ENCODE measurements at places on chromosomes 3 and 15.

DNA sequence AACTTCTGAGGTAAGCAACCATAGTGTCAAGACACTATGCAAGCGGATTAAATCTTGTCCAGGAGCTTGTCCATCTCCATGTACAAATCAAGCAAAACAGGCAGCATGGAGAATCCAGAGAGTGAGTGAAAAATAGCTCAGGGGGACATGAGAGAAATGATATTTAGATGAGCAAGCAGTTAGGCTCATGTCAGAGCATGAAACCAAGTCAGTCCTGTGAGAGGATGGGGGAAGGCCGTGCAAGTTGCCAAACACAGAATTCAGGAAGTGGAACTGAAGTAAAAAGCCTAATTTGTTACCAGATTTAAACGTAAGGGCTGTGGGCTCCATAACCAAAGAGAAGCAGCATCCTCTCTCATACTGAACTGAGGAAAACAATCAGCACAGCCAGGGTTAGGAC is 995.9 kb downstream of the MCTP2 start:
- DNase-seq: no peak

DNA sequence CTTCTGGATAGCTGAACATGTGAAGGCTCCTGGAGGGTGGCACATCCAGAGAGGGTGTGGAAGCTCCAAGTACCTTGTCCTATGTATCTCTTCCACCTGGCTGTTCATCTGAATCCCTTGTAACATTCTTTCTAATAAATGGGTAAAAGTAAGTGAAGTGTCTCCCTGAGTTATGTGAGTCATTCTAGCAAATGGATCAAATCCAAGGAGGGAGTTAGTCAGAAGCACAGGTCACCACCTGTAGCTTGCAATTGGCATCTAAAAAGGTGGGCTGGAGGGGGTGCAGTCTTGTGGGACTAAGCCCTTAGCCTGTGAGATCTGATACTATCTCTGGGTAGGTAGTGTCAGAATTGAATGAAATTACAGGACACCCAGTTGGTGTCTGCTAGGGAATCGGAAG is 71.0 kb downstream of the WWTR1 start:
- no peak for DNase-seq

GRCh38 chr3:129609591-129610182 is 3.2 kb upstream of the PLXND1 start:
- no peak for DNase-seq

- peak; percentile 77 for DNase-seq
Observed at GRCh38 chr3:133661454-133662277, at the start of gene TOPBP1. TOPBP1 (minus strand) TSS chr3:133661941; CDS start chr3:133661127, 814 bp downstream.

DNA sequence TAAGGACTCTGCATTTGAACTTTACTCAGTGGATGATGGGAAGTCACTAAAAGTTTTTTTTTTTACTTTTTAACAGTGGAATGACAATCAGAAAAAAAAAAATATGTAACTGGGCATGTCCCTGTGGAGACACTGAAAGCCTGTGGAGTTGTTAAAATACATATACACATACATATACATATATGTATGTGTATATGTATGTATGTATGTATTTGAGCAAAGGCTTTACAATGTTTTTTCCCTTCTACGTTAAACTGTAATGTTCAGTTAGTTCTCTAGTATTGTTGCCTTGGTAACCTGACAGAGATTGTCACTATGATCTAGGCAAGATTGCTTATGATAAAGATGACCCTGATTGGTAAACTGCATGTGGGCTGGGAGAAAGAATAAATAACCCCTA is 30.3 kb downstream of the NSUN3 start:
- no peak for DNase-seq

- DNase-seq: no peak
Observed at GRCh38 chr15:50053055-50053856, 65.8 kb downstream of the ATP8B4 start.

DNA sequence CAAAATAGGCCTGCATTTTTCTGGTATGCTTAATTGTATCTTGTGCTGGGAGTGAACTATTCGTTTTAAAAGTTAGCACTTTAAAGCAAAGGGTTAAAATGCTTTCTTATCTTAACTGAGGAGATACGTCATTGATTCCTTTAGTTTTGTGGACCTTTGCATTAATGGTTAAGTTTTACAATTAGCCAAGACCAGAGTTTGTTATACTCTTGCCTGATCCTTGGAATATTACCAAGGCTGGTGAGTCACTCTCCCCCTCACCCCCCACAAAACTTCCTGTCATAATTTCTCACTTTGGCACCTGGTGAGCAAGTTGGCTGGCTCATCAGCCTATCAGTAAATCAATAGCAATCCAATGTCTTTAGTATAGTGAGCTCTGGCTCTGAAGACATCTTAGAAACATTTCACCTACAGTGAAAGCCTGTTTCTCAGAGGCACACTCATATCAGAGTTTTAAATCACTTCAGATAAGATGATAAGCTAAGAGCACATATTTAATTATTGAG is 26.7 kb downstream of the SLC2A2 start:
- no peak for DNase-seq

DNA sequence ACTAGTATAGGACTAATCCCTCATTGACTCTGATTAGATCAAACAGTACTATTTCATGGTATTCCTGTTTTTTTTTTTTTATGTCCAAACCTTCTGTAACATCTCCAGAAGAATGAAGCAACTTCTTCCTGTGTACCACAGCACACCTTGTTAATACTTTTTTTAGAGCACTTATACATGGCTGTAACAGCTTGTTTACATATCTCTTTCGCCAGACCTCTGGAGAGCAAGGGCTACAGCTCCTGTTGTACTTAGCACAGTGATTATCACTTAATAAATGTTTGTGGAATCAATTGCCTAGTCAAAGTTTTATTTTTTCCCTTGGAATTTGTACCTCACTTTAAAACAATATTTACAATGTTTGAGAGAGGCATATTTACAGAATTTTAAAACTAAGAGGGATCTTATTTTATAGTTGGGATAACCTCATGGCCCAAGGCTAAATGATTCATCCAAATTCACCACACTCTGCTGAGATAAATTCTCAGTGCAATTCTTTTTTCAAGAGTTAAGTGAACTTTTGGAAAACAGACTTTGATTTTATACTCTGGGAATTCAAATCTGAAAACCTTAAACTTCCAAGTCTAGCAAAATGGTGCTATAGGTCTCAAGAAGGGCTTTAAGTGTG is 9.2 kb upstream of the GATM start:
- no peak for DNase-seq

DNA sequence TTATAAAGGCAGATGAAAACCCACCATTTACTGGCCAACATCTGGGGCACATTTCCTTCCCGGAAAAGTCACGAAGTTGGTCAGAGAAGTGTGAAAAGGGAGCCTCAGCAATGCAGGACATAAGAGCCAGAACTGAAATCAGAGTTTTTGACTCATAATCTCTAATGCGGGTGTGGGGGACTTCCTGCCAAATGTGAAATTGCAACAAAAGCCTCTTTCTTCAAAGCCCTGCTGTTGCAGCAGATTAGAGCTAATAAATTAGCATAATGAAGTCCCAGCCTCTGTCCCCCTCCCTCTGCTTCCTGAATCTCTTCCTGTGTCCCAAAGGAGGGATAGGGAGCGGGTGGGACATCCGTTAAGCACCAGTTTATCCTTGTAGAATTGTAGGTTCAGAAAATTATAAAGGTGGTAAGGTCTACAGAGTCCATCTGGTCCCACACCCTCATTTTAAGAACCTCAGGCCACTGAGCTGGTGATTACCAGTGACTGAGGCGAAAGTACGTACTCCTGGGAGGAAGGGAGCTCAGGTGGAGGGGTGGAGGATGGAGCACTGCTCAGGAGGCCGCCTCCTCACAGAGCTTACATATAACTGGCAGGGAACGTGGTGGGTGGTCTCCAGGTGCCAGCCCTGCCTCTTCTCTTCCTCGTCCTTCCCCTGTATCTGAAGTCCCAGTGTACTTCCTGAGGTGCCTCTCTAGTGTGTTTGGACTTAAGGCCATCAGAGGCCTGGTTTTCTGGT is 35.0 kb downstream of the ST6GAL1 start:
- no peak for DNase-seq

- DNase-seq: no peak
Observed at GRCh38 chr3:73418681-73419080, 206.1 kb downstream of the PDZRN3 start.

DNA sequence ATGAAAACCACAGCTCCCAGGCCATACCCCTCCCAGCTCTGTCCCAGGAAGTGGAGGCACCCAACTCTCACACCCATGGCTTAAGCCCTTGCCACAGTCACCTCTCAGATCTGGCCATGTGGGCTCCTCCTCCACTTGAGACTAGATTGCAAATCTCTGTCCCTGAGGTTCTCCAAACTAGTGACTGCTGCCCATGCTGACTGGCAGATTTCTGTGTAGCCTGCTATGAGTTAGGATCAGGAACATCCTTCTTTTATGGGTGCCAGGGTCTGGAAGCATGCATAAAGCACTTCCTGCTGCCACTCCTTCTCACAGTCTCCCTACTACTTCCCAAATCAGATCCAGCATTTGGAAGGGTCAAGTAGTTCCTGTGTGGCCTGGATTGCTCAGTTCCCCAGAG is 59.6 kb upstream of the GOLIM4 start:
- DNase-seq: no peak

DNA sequence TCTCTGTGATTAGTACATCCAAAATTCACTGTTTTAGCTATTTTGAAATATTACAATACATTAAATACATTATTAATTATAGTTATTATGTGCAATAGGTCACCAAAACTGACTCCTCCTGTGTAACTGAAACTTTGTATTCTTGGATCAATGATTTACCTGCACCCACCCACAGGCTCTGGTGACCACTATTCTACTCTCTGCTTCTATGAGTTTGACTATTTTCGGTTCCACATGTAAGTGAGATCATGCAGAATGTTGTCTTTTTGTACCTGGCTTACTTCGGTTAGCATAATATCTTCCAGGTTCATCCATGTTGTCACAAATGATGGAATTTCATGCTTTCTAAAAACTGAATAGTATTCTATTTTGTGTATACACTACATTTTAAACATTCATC is 43.8 kb downstream of the SLC2A2 start:
- DNase-seq: no peak

- DNase-seq: no peak
Observed at GRCh38 chr3:175015056-175015635, 156.0 kb downstream of the NAALADL2 start.

DNA sequence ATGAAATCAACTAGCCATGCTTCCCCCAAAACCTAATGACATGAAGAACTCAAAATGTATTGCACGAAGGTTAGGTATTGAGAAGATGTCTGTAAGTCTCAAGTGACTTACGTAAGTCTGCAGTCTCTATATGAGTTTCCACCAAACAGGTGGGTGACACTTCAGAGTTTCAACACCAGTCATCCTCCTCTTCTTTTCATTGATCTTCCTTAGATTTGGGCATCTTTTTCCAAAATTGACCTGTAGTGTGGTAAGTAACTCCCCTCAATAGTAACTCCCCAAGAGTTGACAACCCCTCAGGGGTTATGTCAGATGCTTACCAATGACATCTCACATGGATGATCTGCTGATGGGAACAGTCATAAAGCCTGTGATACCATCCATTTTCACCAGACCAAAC is 46.1 kb downstream of the GPR176 start:
- DNase-seq: no peak

DNA sequence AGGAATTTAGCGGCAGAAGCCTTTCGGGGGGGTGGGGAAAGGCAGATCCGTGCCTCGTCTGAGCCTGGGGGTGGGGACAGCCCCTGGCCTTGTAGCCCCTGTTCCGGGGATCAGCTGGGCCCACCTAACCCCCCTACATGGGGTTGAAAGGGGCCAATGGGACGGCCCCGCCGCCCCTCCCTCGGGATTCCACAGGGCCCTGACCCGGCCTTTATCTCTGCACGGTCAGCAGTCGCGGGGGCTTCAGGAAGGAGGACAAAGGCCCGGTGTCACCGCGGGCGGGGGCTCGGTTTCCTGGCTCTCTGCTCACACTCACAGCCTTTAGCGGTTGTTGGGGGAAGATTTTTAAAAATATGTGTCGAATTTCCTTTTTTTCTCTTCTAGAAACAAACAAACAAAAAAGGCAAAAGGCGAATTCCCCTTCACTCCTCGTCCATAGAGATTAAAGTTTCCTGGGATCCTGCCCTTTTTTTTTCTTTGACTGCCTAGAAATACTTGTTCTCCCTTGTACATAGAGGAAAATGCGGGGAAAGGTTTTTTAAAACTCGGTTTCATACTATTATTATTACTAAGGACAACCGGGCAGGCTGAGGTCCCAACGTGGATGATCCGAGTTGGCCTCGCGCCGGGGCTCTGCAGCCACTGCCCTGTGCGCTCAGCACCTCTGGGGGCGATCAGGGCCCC is 7.9 kb downstream of the FOXL2 start:
- DNase-seq: no peak

- no peak for DNase-seq
Observed at GRCh38 chr3:22542311-22542710, 660.8 kb upstream of the UBE2E2 start.

DNA sequence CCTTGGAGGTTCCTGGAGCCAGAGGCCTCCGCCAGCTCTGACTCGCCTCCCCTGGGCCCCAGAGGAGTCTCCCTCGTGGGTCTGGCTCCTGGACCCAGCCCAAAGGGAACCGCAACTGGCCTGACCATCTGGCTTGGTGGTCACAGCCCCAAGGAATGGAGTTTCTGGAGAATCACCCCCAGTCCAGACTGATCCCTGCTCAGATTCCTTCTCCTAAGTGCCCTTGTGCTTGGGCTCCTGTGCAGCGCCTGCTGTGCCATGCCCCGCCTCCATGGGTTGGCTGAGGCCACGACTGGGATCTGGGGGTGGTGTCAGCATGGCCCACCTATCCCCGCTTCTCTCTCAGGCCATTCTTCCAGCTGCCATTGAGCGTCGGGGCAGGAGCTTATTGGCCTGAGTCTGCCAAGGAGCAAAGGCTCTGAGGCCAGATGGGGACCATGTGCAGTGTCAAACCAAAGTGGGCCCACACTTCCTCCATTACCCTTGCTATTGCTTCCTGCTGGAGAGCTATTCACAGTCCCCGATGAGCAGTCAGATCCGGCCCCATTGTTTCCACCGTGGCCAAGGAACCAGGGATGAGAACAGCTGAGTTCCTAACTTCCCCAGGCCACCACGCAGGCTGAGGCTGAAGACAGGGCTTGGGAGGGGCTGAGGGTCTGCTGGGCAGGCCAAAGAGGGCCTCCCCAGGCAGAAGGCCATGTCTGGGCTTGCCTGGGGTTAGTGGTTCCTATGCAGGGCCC is 19.0 kb downstream of the CSPG4 start:
- no peak for DNase-seq

GRCh38 chr3:152554980-152555379 is 280.0 kb upstream of the P2RY1 start:
- DNase-seq: no peak

DNA sequence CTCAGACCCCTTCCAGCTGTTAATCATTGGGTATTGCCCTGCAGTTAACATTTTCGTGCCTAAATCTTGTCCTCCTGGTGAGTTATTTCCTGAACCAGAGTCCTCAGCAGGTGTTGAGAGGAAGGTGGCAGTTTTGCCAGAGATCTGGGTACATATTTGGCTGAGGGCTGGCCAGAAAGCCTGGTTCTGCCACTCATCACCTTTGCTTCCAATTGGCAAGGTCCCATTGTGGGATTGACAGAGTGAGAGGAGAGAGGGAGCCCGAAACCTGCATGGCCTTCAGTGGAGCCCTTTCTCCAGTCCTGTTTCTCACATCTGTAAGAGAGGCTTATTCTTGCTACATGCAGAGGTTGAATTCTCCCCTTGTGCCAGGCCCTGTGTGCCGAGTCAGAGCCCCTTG is 8.9 kb upstream of the TKT start:
- DNase-seq: no peak
